ENCODE measurements at places on chromosomes 5 and 9.
A peak's percentile ranks its signal among the peaks of the same experiment; 100 is the strongest.

DNA sequence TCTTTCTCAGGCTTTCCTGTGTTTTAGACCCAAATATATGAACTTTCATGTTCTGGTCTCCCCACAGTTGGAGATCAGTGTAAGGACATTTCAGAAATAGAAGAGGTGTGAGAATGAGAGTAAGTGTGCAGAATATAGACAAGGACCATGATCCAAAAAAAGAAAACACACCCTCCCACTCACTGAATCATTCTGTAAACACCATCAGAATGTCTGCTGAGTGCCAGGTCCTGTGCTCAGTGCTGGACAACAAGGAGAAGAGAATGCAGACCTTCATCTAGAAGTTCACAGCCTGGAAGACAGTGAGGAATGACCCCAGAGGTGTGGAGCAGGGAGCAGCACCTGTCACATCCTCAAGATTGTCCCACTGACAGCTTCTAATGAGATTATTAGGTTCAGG, 19.1 kb upstream of the SH3RF2 start:
- no peak for DNase-seq

DNA sequence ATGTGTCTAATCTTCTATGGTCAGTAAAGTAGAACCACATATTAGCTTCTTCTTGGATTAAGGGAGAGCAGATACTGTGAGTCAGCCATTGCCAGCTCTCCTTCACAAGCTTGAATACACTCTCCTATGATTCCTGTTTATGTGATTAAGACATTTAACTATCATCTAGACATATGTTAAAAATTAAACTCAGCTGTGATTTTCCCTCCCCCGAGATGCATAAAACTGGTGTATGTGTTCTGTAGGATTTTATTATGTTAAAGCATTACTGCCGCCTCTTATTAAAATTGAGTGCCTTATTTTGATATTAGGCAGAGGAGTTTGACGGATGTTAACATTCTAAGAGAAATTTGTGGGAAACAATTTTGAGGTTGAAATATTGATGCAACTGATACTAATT, 114.6 kb downstream of the ACTBL2 start:
- no peak for DNase-seq

- DNase-seq = no peak
These were observed 3.1 kb upstream of the NDUFS4 start for GRCh38 chr5:53557386-53557785.

GRCh38 chr9:78348848-78349247, 51.9 kb downstream of the PSAT1 start:
- no peak for DNase-seq

DNA sequence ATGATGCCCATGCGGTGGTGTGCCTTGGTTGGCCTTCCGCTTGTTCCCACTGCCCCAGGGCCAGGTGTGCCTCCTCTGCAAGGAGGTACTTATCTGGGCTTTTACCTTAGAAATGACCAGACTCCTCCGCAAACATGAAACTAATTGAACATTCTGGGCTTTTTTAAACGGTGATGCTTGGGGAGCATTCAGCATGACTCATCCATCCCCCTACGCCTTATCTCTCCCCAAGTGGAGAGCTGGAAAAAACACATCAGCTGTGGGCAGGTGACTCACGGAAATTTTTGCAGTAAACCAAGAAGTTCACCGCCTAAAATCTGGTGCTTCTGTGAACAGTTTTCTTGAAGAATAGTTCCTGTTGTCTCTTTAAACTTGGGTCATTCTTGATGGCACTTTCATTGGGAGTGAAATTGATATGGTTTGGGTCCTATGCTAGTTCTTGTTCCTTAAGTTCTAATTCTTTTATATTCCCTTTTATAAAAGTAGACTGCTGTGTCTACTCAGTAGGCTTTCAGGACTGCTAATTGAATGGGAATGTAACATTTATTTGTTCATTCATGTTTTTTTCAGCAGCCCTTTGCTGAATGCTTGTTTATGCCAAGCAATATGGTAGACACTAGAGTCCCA, 39.6 kb downstream of the SFXN1 start:
- DNase-seq = peak; percentile 70

GRCh38 chr5:91794455-91794854, 411.3 kb upstream of the ARRDC3 start:
- DNase-seq = no peak

DNA sequence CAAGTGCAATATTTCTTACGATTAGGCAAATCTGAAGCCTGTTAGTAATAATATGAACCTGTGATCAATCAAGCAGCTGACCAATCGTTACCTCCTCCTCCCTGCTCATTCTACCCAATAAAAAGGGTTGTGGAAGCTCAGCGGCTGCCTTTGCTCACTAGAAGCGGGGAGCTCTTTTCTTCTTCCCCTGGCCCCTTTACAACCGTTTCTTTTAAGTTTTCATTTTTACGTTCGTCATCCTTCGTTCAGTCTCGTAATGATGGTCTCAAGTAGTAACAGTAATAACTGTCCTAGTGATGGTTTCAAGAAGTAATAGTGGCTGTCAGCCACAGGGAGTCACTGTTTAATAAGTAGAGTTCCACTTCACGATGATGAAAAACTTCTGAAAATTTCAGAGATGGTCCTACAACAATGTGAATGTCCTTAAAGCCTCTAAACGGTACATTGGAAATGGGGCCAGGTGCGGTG, 6.2 kb downstream of the UGT3A2 start:
- no peak for DNase-seq

DNA sequence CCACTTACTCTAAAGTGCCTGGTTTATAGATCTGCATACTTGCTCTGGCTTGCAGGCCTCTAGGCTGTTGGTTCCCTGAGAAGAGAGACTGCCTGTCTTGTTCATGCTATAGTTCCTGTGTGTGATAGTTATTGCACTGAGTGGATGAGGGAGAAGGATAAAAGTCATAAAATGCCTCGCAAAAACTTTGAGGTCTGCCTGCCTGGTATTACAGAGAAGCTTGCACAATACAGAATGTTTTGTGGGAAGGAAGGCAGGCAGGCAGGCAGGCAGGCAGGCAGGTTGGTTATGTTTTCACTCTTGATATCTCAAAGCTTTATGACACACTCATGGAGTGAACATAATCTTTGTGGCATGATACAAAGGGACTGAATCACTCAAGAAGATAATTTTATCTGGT, 287.1 kb downstream of the SLIT3 start:
- DNase-seq = no peak

DNA sequence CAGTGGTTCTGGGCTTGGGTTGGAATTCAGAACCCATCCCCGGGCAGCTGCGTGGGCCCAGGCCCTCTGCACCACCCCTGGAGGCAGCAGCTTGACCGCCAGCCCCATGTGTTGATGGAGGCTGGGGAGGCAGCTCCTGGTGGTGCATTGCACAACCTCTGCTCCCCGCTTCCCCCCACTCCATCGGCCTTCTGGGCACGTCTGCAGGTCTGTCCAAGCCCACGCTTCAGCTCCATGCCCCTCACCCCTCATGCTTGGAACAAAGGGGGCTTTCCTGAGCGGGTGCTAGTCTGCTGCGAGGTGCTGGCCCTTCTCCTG, 1.4 kb downstream of the NCS1 start:
- DNase-seq = no peak

DNA sequence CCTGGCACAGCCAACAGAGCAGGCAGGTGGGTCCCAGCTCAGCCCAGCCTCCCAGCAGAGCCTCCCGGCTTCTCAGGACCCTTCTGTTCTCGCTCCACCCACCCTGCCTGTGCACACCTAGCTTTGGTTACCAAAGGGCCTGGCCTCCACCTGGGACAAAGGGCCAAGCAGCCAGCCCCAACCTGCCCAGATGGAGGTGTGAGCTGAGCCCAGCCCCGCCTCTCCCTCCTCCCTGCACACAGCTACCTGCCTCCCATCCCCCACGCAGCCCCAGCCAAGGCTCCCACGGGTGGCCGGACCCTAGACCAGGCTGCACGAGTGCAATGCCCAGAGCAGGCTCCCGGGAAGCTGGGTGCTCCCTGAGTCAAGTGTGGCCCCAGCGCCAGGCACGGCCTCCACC, 5.6 kb downstream of the TPRN start:
- no peak for DNase-seq

DNA sequence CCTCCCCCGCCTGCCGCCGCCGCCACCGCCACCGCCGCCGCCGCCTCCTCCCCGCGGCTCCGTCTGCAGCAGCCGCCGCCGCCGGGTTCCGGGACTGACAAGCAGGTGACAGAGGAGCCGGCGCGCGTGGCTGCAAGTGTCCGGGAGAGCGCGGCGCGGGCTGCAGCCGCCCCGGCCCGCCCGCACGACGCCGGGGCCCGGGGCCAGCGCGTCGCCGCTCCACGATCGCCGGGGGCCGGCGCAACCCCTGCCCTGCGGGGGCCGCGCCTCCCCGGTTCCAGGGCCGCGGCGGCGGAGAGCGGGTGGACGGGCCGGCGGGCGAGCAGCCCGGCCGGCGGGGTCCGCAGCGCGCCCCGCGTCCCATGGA, 343 bp downstream of the LMX1B start:
- no peak for DNase-seq

DNA sequence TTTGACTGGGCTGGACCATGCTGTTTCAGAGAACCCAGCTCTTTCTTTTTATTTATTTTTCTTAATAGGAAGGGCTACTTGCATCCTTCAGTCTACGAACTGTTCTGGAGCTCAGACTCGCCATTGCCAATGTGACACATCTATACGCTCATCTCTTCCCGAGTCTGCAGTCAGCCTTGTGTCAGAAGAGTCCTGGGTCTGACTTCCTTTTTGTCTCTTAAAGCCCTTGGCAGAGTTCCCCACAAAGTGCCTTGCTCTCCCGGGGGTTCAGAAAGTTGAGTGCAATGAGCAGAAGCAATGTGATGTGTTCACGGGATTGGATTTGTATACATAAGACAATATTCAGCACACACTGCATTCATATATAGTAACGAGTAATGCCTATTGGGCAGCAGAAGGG, 140.4 kb downstream of the ATPSCKMT start:
- no peak for DNase-seq

DNA sequence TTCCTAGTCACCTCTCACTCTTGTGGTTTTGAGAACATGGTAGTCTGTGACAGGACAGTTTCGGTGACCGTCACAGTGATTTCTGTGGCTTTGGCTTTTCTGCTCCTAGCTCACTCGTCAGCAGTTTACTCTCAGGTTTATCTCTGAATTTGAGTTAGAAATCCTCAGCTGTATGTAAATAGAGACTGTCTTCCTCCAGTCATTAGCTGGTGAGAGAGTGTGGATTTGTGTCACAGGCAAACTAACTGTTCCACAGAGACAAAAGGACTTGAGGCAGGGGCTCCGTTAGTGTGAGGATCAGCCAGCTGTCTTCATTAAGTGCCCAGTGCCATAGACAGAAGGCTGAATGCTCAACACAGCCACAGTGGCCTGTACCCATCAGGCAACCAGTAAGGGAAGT, 131.4 kb downstream of the CD180 start:
- DNase-seq = no peak

DNA sequence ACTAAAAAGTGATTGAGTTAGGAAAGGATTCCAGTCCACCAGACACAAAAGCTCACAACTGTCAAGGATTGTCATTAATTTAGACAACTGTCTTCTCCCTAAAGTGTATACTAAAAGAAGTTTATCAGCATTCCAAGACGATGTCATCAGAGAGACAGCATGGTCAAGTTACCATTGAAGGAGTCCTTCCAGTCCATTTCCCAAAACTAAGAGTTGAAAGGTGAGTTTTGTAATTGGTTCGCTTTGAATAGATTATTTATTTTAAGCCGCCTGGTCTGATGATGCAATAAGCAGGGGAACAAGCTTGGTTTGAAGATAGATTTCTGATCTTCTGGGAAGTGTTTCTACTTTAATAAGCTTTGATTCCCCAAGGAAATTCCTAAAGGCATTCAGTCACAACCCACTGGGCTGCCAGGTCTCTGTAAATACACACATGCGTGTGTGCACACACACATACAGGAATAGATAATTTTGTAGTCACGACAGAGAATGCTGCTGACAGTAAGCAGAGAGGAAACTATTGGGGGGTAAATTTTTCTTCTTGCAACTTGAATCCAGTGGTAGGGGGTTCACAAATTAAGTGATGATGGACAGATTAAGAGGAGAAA, 234.8 kb downstream of the PIK3R1 start:
- DNase-seq = no peak

DNA sequence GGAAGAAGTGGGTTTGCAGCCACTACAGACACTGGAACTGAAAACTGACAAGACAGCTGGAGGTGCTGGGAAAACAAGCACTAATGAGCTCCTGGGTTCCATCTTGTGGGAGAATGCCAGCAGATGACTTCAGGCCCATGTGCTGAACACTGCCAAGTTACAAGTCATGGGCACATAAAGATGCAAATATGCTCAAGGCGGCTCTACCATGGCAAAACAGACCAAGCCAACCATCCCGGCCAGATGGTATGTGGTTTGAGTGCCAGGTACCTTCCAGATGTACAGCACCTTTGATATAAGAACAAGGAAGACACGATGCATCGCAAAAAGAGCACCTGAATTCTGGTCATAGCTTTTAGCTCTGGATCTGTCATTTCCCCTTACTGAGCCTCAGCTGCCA, 19.9 kb downstream of the TNFSF8 start:
- no peak for DNase-seq

DNA sequence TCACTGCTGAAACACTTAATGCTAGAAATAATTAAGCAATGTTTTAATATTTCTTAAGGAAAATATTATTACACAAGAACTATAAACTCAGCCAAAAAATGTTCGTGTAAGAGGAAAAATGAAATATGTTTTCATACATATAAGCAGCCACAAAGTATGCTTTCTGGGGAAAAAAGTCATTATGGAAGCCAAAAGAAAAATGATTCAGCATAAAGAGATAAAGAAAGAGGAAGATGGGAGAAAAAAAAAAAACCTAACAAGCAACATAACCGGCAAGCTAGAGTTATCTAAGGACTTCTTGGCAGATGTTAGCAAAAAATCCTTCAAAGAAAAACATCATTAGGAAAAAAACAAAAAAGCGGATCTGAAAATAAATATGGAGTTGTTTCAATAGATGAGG, 179.1 kb downstream of the MUSK start:
- no peak for DNase-seq
